Left ventricle myocardium inferior (tissue), 1 donor: ENCODE measurements at places on chromosomes 2 and 18.

DNA sequence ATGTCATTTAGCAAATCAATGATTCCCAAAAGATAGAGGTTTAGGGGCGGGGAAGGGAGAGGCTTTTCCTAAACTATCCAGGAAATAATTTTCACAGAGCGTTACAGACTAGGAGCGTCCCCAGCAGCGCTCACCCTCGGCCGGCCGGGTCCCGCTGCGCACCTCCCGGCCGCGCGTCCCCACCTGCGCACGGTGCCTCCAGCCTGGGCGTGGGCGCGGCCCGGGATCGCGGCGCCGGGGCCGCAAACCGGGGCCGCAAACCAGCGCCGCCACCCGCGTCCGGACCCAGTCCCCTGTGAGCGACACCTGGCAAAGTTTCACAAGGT lies 684 bp upstream of the ZCCHC2 start:
- no peak for DNase-seq

DNA sequence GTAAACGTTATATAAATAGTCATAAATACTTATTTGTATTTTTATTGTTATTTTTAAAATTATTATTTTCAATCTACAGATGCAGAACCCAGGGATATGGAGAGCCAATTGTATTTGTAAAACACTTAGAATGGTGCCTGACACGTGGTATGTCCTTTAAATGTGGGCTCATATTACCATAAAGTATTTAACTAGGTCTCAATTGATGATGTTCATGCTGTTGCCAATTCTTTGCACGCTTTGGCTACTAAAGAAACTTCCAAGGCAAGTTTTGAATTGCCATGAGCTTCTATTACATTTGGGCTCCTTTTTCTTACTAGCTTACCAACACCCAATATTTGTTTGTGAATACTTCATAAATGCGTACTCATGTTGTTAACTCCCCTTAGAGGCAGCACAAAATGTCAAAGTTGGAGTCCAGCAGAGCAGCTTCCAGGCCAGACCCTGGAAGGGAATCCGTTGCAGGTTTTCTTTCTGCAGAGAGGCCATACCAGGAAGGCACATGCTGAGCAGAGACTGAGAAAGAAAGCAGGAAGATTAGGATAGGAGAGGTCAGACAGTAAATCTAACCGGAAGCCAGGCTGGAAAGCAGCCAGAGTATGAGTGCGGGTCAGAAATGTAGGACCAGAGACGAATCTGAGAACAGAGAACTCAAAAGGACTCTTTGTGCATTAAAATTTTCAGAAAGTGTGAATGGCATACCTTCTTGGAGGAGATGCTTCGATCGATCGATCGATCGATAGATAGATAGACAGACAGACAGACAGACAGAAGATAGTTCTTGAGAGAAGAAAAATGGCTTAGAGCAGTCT lies 4.2 kb upstream of the NOSTRIN start:
- DNase-seq: peak; percentile 33

GRCh38 chr2:69616755-69617154 lies 26.8 kb downstream of the AAK1 start:
- no peak for DNase-seq

GRCh38 chr2:96157649-96158553 lies 12.7 kb upstream of the DUSP2 start:
- DNase-seq: no peak

- no peak for DNase-seq
These were observed 151.6 kb upstream of the TWIST2 start for GRCh38 chr2:238696331-238696730.

GRCh38 chr18:60082790-60083189 lies 183.0 kb downstream of the PMAIP1 start:
- no peak for DNase-seq
